NCI-H1417 (cell line): ENCODE measurements at places on chromosomes 3 and 15.
A peak's percentile ranks its signal among the peaks of the same experiment; 100 is the strongest.

GRCh38 chr3:32046102-32046501 is 60.3 kb upstream of the GPD1L start:
- DNase-seq: no peak

DNA sequence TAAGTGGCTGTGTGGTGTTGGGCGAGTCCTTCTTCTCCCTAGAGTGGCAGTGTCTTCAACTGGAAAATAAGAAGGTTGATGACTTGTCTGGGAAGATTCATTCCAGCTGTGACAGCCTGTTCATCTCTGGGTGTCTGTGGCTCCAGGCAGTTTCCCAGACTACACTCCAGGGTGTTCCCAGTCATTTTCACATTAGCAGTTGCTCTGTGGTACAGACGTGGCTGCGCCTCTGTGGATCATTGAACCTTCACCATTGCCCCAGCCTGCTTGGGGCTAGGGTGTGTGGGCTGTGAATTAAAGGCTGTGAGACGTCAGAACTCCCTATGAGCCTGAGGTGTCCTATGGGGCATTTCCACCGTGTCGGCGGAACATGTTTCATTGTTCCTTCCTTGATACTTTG is 239.6 kb upstream of the NR2E3 start:
- no peak for DNase-seq

DNA sequence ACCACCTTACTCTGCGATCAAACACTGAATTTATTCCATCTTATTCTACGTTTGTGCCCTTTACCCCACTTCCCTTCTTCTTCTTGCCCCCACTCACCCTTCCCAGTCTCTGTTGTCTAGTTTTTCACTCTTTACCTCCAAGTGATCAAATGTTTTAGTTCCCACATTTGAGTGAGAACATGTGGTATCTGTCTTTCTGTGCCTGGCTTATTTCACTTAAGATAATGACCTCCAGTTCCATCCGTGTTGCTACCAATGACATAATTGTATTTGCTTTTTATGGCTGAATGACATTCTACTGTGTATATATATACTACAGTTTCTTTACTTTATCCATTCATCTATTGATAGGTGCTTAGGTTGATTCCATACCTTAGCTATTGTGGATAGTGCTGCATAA is 78.8 kb downstream of the PDCD6IP start:
- peak; percentile 51 for DNase-seq

GRCh38 chr15:70100474-70101341 is 3.0 kb upstream of the TLE3 start:
- peak; percentile 76 for DNase-seq

DNA sequence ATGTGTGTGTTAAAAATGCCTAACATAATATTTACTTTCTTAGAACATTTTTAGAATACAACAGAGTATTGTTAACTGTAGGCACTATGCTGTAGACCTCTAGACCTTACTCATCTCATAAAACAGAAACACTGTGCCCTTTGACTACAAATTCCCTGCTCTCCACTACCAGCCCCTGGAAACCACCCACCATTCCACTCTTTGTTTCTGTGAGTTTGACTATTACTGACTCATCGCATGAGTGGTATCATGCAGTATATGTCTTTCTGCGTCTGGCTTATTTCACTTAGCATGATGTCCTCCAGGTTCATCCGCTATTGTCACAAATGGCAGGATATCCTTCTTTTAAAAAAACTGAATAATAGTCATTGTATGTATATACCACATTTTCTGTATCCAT is 216.7 kb upstream of the CFAP20DC start:
- no peak for DNase-seq

DNA sequence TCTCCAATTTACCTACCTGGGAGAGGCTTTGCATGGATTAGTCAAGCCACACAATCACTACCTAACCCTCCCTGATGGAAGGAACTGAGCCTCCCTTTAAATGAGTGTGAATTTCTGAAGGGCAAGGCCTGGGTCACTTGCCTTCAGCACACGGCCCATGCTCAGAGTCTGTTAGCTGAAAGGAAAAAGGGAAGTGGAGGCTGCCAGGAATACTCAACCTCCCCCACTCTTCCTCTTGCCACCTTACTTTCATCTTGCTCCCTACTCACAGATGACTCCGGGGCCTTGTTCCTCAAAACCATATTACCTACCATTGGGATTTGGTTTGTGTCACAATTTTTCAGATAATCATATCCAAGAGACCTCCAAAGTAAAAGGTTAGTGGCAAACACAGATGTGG is 220.0 kb downstream of the ABHD5 start:
- no peak for DNase-seq

DNA sequence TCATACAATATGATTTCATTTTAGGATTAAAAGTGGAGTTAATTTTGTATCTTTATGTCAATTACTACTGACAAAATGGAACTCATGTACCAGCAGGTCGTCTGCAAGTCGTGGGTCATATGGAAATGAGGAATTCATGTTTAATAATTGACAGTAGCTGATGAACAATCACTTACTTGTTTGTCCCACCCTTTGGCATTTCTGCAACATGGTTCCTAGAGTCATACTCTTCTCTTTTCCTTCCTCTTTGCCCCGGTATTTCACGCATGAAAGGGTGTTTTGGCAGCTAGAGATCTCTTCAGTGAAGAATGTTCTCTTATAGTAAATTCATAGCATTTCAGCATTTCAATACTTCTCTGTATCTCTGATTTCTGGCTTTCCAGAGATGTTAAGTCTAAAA is 133.3 kb upstream of the SLC24A5 start:
- DNase-seq: no peak

GRCh38 chr15:91997163-91997562 is 143.7 kb downstream of the SLCO3A1 start:
- DNase-seq: no peak

DNA sequence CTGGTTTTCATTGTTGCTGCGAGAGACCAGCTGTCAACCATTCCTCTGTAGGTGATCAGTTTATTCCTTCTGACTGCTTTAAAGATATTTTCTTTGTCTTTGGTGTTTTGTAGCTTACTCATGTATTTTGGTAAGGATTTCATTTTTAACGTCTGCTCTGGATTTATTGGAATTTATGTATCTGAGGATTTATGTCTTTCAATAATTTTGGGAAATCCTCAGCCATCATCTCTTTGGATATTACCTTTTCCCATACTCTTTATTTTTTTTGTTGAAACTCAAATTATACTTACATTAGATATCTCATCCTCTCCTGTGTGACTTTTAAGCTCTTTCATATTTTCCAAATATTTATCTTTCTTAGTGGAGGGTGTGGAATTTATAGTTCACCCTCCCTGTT is 62.7 kb upstream of the COL8A1 start:
- DNase-seq: no peak

GRCh38 chr3:135084976-135085375 is 289.9 kb downstream of the EPHB1 start:
- no peak for DNase-seq

- DNase-seq: no peak
These were observed 26.7 kb upstream of the NDUFB4 start for GRCh38 chr3:120569222-120570057.

DNA sequence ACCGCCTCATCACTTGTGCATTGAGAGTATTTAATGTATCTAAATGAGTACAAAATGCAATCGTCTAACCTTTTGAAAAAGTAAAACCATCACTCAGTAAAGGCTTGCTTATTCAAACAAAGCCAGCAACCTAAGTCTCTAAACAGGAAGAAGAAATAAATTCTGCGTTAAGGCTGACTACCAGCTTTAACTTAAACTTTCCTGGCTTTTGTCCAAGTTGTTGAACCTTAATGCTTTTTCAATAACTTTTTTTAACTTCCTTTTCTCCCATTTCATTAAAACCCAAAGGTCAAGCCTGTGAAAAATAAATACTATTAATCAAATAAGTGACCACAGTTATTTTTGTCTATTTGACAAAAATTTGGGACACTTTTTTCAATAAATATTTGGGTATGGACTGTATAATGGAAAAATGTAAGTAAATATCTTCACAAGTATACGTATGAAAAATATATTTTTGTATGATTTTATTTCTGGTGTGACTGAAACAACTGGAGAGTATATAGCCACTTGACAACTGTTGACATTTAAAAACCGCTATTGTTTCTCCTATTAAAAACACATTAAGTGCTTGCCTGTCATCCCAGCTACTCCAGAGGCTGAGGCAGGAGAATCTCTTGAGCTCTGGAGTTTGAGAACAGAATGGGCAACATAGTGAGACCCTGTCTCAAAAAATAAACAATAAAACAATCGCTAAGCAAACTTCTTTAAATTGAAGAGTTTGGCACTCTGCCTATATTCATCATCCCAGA is 2.9 kb downstream of the KLHL24 start:
- DNase-seq: no peak

DNA sequence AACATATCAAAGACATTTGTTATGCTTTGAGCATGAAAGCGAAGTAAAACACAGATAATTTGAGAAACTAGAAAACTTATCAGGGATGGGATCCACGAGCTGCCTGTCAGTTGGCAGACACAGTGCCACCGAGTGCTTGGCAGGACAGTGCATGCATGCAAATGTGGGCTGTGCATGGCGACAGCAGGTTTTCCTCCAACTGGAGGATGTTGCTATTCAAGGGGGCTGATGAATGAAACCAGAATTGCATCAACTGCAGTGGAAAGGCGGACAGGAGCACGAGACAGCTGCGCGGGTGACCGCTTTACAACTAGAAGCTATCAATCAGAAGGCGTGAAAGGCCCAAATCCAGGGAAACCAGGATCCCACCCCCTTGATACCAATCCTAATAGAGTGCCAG is 244.3 kb downstream of the NR2F2 start:
- no peak for DNase-seq

- DNase-seq: no peak
These were observed 15.8 kb downstream of the UROC1 start for GRCh38 chr3:126501736-126502135.

DNA sequence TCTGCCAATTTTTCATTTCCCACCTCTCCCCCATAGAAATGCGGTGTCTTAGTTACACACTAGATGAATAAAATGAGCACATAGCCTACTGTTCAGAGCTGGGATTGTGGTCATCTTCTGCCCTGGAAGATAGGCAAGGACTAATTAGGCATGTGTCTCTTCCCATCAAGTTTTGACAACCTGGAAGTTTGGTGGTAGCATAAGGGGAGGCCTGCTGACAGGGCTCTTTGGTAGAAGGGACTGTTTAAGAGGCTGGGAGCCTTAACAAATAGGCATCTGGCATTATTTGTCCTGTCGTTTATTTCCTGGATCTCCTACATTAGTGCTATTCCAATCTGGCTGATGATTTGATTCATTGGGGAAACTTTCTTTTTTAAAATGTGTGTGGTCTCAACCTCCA is 512.3 kb downstream of the ZNF385D start:
- no peak for DNase-seq
